ELR (cell line): ENCODE measurements at places on chromosomes 7 and 10.

DNA sequence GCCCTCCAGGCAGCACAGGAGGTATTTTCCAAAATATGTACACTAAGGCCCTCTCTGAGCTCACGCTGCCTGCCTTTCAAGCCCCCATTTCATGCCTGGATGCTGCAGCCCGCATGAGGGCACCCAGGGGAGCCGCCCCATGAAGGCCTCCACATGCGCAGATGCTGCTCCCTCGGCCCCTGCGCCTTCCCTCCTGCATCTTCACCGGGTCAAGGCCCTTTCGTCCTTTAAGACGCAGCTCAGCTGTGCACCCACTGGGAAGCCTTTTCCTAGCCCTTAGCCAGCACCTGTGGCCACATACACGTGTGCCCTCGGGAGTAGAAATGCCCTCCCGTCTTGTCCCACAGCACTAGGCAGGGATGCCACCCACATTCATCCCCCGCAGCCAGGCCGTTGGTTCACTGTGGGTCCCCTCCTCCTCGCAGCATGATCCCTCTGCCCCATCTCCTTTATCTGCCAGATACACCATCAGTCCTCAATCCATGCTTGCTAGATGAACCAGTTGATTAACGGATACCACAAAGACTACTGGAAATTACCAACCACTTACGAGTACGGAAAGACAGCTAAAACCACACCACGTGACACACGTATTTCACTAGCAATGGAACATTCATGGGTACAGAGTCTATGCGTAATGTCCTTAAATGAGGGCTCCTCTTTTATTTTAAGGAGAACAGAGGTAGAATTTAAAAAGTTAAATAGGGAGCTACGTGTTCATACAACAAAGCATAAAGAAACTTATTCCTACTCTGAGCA lies 278.0 kb downstream of the TNS3 start:
- no peak for DNase-seq

GRCh38 chr7:146345251-146345650 lies 228.7 kb downstream of the CNTNAP2 start:
- DNase-seq, result no peak

- no peak for DNase-seq
Observed at GRCh38 chr10:126839094-126839761, 66.0 kb upstream of the DOCK1 start.

GRCh38 chr7:124152859-124153692 lies 120.2 kb upstream of the TMEM229A start:
- DNase-seq, result peak; percentile 67

- no peak for DNase-seq
Observed at GRCh38 chr10:111080224-111080623, 3.4 kb downstream of the ADRA2A start.

- no peak for DNase-seq
Observed at GRCh38 chr10:34995925-34996324, 94.2 kb downstream of the CUL2 start.

- DNase-seq, result peak; percentile 3
Observed at GRCh38 chr7:88357781-88358525, 51.3 kb upstream of the STEAP4 start.

GRCh38 chr7:2016761-2017480 lies 215.8 kb downstream of the MAD1L1 start:
- DNase-seq, result no peak

DNA sequence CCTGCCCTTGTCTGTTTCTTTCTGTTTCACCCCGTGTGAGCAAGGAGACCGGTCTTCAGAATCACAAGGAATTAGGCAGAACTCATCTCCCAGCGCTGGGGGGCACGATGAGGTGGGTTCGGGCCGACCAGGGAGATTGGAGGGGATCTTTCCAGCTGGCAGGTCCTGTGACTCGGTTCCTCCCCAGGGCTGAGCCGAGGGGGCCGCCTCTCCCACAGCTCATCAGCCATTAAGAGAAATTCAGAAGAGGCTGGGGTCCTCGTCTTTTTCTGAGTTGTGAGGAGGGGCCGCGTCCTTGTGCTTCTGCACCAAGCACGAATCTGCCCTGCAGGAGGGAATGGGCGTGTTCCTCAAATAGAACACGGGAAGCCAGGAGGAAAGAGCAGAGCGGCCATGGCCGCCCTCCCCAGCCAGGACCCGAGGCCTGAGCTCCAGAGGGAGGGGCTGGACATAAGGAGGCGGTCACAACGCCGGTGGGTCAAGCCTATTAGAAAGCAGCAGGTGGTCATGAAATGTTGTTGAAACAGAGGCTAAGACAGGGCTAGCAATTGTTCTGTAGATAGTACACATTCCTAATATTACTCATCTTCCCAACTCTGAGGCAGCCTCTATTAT lies 125.3 kb downstream of the ADARB2 start:
- DNase-seq, result no peak

DNA sequence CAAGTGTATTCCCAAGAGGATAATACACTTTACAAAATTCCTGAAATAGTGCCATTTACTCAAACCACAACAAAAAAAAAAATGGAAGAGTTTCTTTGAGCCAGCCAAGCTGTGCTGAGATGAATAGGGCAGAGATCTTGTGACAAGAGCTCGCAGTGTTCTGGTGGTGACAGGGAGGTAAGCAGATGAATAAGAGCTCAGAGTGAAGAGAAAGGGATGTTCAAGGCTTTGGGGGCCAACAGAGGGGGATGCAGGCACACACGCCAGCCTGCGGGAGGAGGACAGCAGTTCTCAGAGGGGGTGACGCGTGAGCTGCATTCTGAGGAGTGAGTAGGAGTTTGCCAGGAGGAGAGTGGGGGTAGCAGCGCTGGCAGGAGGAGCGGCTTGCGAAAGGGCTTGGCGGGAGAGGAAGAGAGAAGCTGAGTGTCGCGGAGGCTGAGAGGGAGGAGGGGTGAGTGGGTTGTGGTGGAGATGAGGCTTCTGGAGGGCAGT lies 194.4 kb upstream of the IMMP2L start:
- peak; percentile 25 for DNase-seq
